ENCODE measurements at places on chromosomes 11 and 22. TPM values are rescaled to one million over a fixed set of nuclear protein-coding genes. Genes with fewer than 3 reads are reported as not detected.

GRCh38 chr11:130817330-130817944 is 98.8 kb downstream of the SNX19 start:
- DNase-seq: no peak

MRGPRX3 gene
- total RNA-seq: not detected

- no peak for DNase-seq
Observed at GRCh38 chr11:116445108-116446047, 327.4 kb downstream of the BUD13 start.

GRCh38 chr11:79374727-79375126 is 66.1 kb downstream of the TENM4 start:
- DNase-seq: no peak

- peak; percentile 52 for DNase-seq
Observed at GRCh38 chr11:122232985-122233384, 117.0 kb upstream of the BLID start.

CSF2RB gene
- total RNA-seq: not detected
